ENCODE measurements at places on chromosomes 3 and 15.

- no peak for DNase-seq
Observed at GRCh38 chr3:31191354-31191753, 296.9 kb upstream of the GADL1 start.

DNA sequence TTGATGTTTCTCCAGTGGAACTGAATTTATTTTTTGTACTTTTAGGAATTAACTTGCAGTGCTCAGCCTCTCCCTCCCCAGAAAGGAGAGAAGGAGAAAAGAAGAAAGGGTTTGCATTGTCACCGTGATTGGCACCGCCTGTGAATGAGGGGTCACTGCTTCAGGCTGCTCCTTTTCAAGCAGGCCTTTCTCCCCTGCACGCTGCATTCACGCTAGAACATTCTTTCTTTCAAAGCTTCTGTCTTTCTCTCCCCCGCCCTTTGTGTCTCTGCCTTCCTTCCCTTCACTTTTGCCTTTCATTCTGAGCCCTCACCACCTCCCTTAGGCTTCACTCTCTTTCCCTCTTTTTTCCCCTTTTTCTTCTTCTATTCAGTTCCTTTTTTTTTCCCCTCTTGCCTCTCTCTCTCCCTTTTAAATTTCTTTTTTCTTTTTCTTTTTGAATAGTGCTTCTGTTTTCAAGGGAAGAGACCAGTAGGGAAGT is 42.4 kb downstream of the ZNF710 start:
- no peak for DNase-seq

DNA sequence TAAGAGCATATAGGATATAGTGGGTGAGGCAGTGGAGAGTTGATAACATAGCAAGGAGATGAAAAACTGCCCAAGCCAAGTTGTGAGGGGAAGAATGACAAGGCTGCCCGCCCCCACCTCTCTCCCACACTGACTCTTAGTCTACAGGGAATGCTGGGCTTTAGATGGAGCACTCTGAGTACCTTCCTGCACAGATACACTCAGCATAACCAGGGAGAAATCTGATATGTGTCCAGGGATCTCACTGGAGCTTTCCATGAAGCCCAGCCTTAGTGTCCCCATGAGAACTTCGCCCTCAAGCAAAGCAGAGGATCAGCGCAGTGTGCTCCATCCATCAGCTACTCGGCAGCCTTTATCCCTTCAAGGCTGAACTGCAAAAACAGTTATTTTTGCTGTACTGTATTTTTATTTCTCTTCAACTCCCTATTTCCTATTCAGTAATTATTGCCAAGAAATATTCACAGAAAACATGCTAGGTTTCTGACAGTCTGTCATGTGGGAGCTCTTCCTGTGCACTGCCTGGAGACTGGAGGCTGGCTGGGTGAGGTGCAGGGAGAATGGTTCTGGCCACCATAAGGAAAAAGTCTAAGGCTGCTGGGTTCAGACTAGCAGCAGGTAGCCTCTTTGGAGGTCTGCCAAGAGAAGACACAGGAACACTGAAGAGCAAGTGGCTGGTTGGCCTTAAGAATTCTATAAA is 475.2 kb upstream of the PPP2R3A start:
- no peak for DNase-seq

DNA sequence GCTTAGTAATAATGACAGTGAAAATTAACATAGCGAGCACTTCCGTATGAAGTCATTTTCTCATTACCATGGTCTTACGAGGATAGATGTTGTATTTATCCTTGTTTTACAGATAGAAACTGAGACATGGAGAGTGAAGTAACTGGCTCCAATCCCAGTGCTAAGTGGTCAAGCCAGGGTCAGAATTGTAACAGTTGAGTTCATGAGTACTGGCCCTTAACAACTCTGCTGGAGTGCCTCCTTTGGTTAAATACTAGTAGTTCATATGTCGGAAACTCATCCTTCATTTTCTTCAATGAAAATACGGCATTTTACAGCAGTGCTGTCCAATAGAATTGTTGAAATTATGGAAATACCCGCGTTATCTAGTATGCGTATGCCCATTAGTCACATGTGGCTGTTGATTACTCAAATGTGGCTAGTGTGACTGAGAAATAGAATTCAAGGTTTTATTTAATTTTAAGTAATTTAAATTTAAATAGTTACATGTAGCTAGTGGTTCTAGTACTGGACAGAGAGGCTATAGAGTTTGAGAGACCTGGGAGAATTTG is 32.5 kb downstream of the FNDC3B start:
- DNase-seq, result peak; percentile 30

DNA sequence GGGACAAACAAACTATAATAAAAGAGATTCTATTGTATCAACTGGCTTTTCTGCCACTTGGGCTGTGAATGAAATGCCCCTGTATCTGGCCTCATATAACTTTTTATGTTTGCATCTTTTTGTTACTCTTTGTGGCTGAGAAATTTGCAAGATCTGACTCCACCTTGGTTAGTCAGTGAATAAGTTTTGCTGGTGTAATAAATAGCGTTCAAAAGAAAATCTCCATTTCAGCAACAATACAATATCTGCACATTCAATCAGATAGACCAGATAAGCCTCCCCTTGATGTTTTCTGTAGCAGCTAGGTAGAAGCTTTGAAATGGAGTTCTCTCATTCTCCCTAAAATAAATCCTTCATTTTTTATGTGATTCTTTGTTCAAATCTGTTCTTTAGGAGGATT is 12.0 kb downstream of the TRAT1 start:
- DNase-seq, result no peak

GRCh38 chr15:69997813-69998212 is 99.9 kb downstream of the TLE3 start:
- peak; percentile 10 for DNase-seq

GRCh38 chr15:79339588-79340314 is 28.8 kb downstream of the TMED3 start:
- DNase-seq, result peak; percentile 2

GRCh38 chr3:102224171-102224570 is 210.6 kb upstream of the ZPLD1 start:
- DNase-seq, result peak; percentile 12

DNA sequence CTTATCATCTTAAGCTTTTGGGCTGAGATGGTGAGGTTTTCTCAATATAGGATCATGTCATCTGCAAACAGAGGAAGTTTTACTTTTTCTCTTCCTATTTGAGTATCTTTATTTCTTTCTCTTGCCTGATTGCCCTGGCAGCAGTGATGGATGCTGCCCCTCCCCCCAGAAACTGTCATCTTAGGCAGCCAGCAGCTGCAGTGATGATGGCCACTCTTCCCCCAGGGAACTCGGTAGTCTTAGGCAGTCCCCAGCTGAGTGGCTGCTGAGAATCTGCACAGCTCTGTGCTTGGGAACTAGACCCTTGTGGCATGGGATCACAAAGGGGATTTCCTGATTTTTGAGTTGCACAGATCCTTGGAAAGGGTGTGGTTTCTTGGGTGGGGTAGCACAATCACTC is 791.1 kb upstream of the ALCAM start:
- DNase-seq, result no peak

DNA sequence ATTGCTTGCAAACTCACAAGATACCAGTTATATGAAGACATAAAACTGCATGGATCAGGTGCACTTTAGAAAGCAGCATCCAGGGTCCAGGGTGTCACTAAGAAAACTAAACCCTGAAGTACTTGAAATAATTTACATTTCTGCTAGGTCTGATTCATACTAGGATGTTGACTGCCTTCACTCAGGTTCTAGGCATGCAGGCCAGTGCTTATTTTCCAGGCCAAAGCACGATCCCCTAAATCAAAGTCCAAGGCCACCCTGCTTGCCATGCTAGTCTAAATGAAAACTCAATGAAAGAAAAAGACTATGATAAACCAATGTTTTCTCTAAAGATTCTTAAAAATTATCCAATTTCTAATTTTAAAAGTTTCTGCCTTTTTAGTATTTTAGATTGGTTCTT is 49.4 kb downstream of the GREM1 start:
- no peak for DNase-seq

DNA sequence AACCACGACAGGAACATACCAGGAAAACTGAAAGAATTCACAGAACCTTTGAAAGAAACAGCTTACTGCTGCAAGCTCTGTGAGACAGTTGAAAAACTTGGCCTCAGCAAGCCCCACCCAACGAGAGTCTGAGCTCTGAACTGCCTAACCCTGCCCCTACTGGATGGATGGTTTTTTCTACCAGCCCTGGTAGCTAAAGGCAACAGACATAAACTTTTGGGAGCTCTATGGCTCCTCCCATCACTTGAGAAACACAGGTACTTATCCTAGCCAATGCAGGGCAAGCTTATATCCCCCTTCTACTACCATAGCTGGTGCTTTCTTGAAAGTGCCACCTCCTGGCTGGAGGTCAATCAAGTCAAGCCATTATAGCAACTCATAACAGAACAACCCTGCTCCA is 471.8 kb downstream of the GRM7 start:
- DNase-seq, result no peak

GRCh38 chr3:27596334-27596841 is 112.2 kb upstream of the SLC4A7 start:
- DNase-seq, result peak; percentile 94

All from CD14-positive monocyte (primary cell).